Naive thymus-derived CD8-positive, alpha-beta T cell (primary cell): ENCODE measurements at places on chromosomes 6 and 20. TPM values are rescaled to one million over a fixed set of nuclear protein-coding genes. Genes with fewer than 3 reads are reported as not detected.

- DNase-seq, result no peak
- H3K4me1 ChIP-seq, result no peaks in the 10 kb centered on the region
- no peak overlapping the region for H3K4me3 ChIP-seq
These were observed 151.6 kb upstream of the KCNG1 start for GRCh38 chr20:51174536-51174935.

GRCh38 chr20:50559149-50559548, 49.0 kb downstream of the PTPN1 start:
- H3K27me3 ChIP-seq, result no peaks in the 10 kb centered on the region
- peaks cover 22% of the 10 kb centered on the region for H3K4me1 ChIP-seq
- H3K4me3 ChIP-seq, result no peak overlapping the region
- no peaks in the 10 kb centered on the region for H3K36me3 ChIP-seq

- H3K36me3 ChIP-seq, result no peaks in the 10 kb centered on the region
- no peaks in the 10 kb centered on the region for H3K27me3 ChIP-seq
These were observed 81.7 kb upstream of the RIPOR2 start for GRCh38 chr6:25017486-25017885.

GRCh38 chr6:70041411-70041810, 175.1 kb downstream of the COL19A1 start:
- H3K4me3 ChIP-seq, result no peak overlapping the region
- no peak overlapping the region for H3K27ac ChIP-seq
- H3K36me3 ChIP-seq, result no peaks in the 10 kb centered on the region
- H3K4me1 ChIP-seq, result no peaks in the 10 kb centered on the region

GRCh38 chr20:33362898-33363297, 38.4 kb downstream of the CDK5RAP1 start:
- H3K4me1 ChIP-seq, result no peaks in the 10 kb centered on the region
- no peak for DNase-seq
- H3K4me3 ChIP-seq, result no peak overlapping the region
- peaks cover 7% of the 10 kb centered on the region for H3K36me3 ChIP-seq
- H3K27me3 ChIP-seq, result no peaks in the 10 kb centered on the region

DNA sequence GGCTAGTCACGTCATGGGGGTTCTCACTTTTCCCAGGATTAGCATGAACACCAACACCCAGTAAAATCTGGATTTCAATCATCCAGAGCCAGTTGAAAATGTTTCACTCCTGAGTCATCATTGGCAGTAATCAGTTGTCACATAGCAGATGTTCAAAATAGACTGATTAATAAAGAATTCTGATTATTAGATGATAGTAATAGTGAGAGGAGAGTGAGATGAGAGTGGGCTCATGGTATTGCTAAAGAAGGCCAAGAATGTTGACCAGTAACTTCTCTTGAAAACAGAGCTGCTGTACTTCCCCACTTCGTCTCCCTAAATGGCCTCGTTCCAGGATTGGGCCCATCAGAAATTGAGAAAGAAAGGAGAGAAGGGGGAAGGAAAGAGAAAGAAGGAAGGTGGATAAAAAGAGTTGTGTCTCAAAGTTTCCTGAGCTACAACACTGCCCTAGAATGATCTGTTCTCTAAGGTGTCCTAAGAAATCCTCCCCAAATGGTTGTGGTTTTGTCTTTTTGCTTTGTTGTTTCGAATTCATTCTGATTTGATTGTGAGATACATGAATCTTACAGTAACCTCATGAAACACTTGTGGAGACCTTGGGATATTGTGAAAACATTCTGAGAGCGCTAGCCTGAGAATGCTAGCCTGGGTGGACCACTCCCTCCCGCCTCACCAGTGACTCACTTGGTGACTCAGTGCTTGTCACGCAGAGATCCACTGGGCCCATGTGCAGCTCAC, 502.2 kb upstream of the JARID2 start:
- H3K27me3 ChIP-seq, result peaks cover 16% of the 10 kb centered on the region
- H3K4me1 ChIP-seq, result peaks cover 20% of the 10 kb centered on the region
- H3K36me3 ChIP-seq, result no peaks in the 10 kb centered on the region

GRCh38 chr6:165663736-165664558, 906 bp upstream of the PDE10A start:
- H3K27me3 ChIP-seq, result peaks cover 47% of the 10 kb centered on the region
- DNase-seq, result no peak
- H3K27ac ChIP-seq, result no peak overlapping the region
- peaks cover 10% of the 10 kb centered on the region for H3K4me1 ChIP-seq
- H3K4me3 ChIP-seq, result no peak overlapping the region
- no peaks in the 10 kb centered on the region for H3K36me3 ChIP-seq

DNA sequence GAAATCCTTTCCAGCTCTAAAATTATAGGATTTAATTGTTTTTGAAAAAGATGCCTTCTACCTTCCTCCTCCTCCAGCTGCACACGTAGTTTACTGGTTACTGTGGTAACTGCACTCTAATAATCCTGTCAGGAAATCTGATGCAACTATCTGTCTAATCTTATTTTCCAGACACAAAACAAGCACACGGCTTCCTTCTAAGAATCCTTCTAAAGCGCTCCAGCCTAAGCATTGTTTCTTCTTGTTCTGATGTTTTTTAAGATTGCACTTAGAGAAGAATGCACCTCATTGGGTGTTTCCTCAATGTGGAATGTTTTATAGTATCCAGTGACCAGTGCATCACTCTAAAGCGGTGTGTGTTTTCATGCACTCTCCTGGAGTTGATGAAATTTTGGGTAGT, 63.6 kb downstream of the CARMIL1 start:
- no peak for DNase-seq
- H3K4me1 ChIP-seq, result peaks cover 5% of the 10 kb centered on the region
- no peaks in the 10 kb centered on the region for H3K27me3 ChIP-seq
- no peaks in the 10 kb centered on the region for H3K36me3 ChIP-seq
- H3K27ac ChIP-seq, result no peak overlapping the region
- H3K4me3 ChIP-seq, result no peak overlapping the region

- no peak overlapping the region for H3K27ac ChIP-seq
- no peaks in the 10 kb centered on the region for H3K4me1 ChIP-seq
- DNase-seq, result no peak
- H3K36me3 ChIP-seq, result no peaks in the 10 kb centered on the region
- no peak overlapping the region for H3K4me3 ChIP-seq
These were observed 27.7 kb downstream of the HAO1 start for GRCh38 chr20:7912551-7912950.

GRCh38 chr6:89887452-89888137, 6.7 kb upstream of the GJA10 start:
- no peak overlapping the region for H3K4me3 ChIP-seq
- H3K4me1 ChIP-seq, result no peaks in the 10 kb centered on the region
- H3K36me3 ChIP-seq, result no peaks in the 10 kb centered on the region
- DNase-seq, result no peak
- peaks cover 15% of the 10 kb centered on the region for H3K27me3 ChIP-seq

DNA sequence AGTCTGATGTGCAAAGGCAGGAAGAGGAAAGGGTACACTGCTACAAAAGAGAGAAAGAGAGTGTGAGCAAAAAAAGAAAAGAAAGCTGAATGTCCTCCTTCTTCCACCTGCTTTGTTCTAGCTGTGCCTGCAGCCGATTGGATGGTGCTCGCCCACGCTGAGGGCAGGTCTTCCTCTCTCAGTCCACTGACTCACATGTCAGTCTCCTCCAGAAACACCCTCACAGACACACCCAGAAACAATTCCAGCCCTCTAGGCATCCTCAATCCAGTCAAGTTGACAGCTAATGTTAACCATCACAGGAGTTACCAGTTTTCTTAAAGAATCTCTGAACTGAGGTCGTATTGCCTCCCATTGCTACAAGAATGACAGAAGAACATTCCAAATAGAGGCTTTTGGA, 411.9 kb upstream of the SASH1 start:
- DNase-seq, result no peak
- no peak overlapping the region for H3K27ac ChIP-seq
- H3K4me3 ChIP-seq, result no peak overlapping the region
- H3K36me3 ChIP-seq, result peaks cover 9% of the 10 kb centered on the region

GRCh38 chr6:25026723-25027122, 91.0 kb upstream of the RIPOR2 start:
- no peaks in the 10 kb centered on the region for H3K36me3 ChIP-seq
- H3K4me3 ChIP-seq, result no peak overlapping the region
- H3K27ac ChIP-seq, result peak overlapping the region; percentile 41
- DNase-seq, result no peak
- H3K4me1 ChIP-seq, result peaks cover 29% of the 10 kb centered on the region

GRCh38 chr6:37473364-37474095, 26.2 kb downstream of the CCDC167 start:
- DNase-seq, result no peak
- H3K27ac ChIP-seq, result no peak overlapping the region
- H3K4me1 ChIP-seq, result no peaks in the 10 kb centered on the region
- H3K27me3 ChIP-seq, result no peaks in the 10 kb centered on the region

- no peaks in the 10 kb centered on the region for H3K36me3 ChIP-seq
- H3K27me3 ChIP-seq, result peaks cover 11% of the 10 kb centered on the region
- peak overlapping the region; percentile 75 for H3K27ac ChIP-seq
- no peak for DNase-seq
- H3K4me3 ChIP-seq, result peak overlapping the region; percentile 86
These were observed 120.8 kb downstream of the OR2B2 start for GRCh38 chr6:27791182-27791943.

DNA sequence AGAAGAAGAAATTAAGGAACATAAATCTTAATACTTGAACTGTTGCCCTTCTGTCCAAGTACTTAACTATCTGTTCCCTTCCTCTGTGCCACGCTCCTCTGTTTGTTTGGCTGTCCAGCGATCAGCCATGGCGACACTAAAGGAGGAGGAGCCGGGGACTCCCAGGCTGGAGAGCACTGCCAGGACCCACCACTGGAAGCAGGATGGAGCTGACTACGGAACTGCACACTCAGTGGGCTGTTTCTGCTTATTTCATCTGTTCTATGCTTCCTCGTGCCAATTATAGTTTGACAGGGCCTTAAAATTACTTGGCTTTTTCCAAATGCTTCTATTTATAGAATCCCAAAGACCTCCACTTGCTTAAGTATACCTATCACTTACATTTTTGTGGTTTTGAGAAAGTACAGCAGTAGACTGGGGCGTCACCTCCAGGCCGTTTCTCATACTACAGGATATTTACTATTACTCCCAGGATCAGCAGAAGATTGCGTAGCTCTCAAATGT, 17.1 kb downstream of the IRF4 start:
- H3K27me3 ChIP-seq, result no peaks in the 10 kb centered on the region
- H3K4me3 ChIP-seq, result no peak overlapping the region
- peaks cover 15% of the 10 kb centered on the region for H3K4me1 ChIP-seq
- no peak overlapping the region for H3K27ac ChIP-seq
- no peak for DNase-seq
- peaks cover 26% of the 10 kb centered on the region for H3K36me3 ChIP-seq

GRCh38 chr20:35334311-35335101, 42.3 kb upstream of the FAM83C start:
- no peaks in the 10 kb centered on the region for H3K4me1 ChIP-seq
- H3K4me3 ChIP-seq, result no peak overlapping the region
- no peaks in the 10 kb centered on the region for H3K27me3 ChIP-seq
- H3K36me3 ChIP-seq, result no peaks in the 10 kb centered on the region
- DNase-seq, result no peak

- H3K4me3 ChIP-seq, result no peak overlapping the region
- no peaks in the 10 kb centered on the region for H3K36me3 ChIP-seq
- H3K27me3 ChIP-seq, result no peaks in the 10 kb centered on the region
- H3K4me1 ChIP-seq, result peaks cover 17% of the 10 kb centered on the region
- no peak overlapping the region for H3K27ac ChIP-seq
These were observed 20.0 kb upstream of the POU5F1 start for GRCh38 chr6:31190488-31190887.

- no peaks in the 10 kb centered on the region for H3K4me1 ChIP-seq
- H3K36me3 ChIP-seq, result no peaks in the 10 kb centered on the region
- no peak for DNase-seq
- no peak overlapping the region for H3K4me3 ChIP-seq
- no peaks in the 10 kb centered on the region for H3K27me3 ChIP-seq
- H3K27ac ChIP-seq, result no peak overlapping the region
These were observed 112.9 kb upstream of the DTNBP1 start for GRCh38 chr6:15775741-15776140.

- DNase-seq, result no peak
- H3K4me1 ChIP-seq, result no peaks in the 10 kb centered on the region
- H3K27me3 ChIP-seq, result peaks cover 3% of the 10 kb centered on the region
- H3K4me3 ChIP-seq, result no peak overlapping the region
These were observed 57.2 kb downstream of the PAX1 start for GRCh38 chr20:21762646-21763045.

DNA sequence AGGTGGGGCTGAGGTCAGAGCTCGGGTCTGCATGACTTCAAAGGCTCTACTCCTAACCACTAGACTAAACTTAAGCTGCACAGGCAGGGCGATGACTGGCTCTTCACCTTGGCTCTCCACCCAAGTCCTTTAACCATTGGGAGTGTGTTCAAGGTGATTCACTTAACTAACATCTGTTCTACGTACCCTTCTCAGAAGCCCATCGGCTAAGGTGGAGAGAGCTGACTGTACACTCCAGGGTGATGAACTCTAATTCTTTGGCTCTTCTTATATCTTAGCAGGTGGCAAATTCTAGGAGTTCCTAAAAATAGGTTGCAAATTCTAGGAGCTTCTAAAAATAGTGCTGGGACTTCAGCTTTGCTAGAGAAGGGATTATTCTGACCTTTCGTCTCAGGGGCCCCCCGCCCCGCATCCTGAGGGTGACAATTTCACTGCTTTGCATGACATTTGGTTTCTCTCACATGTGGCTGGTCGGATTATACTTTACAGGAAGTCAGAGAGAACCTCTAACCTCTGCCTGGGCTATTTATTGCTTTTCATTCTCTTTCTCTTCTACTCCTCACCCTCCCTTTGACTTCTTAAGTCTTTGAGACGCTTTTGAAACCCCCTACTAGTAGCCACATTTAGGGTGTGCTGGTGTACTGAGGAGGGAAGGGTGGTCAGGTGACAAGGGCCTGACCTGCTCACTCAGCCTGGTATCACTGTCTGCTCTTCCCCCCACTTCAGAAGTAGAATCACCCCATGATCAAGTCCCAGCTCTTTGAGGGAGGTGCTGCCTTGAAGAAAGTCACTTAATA, 55.5 kb downstream of the PRDM1 start:
- H3K4me3 ChIP-seq, result peak overlapping the region; percentile 12
- peak; percentile 51 for DNase-seq
- H3K27me3 ChIP-seq, result peaks cover 33% of the 10 kb centered on the region
- H3K36me3 ChIP-seq, result no peaks in the 10 kb centered on the region

GRCh38 chr20:1423625-1424106, 30.8 kb upstream of the FKBP1A start:
- H3K4me3 ChIP-seq, result no peak overlapping the region
- H3K27ac ChIP-seq, result no peak overlapping the region
- H3K27me3 ChIP-seq, result no peaks in the 10 kb centered on the region
- no peak for DNase-seq
- peaks cover 8% of the 10 kb centered on the region for H3K4me1 ChIP-seq

GRCh38 chr20:60123096-60123495, 164.9 kb downstream of the CDH26 start:
- H3K36me3 ChIP-seq, result no peaks in the 10 kb centered on the region
- no peak for DNase-seq
- no peaks in the 10 kb centered on the region for H3K4me1 ChIP-seq

Gene SNRNP48
- polyA plus RNA-seq, result 13.7 TPM

Gene TCFL5
- polyA plus RNA-seq, result 1.0 TPM

Gene COL10A1
- polyA plus RNA-seq, result not detected

Gene C6orf118
- polyA plus RNA-seq, result not detected

Gene SIGLEC1
- polyA plus RNA-seq, result not detected

Gene BPIFB4
- not detected for polyA plus RNA-seq

Gene HMGCLL1
- not detected for polyA plus RNA-seq

Gene SNAI1
- polyA plus RNA-seq, result 0.25 TPM

Gene FAM110A
- 9.4 TPM for polyA plus RNA-seq

Gene ZC2HC1B
- polyA plus RNA-seq, result not detected

Gene COMMD7
- 138 TPM for polyA plus RNA-seq

Gene SLC16A10
- polyA plus RNA-seq, result 27.7 TPM

Gene GLO1
- 103 TPM for polyA plus RNA-seq

Gene CST1
- polyA plus RNA-seq, result not detected

Gene WFDC5
- not detected for polyA plus RNA-seq

Gene CLDN20
- polyA plus RNA-seq, result not detected

Gene PNLDC1
- polyA plus RNA-seq, result 0.36 TPM

Gene MOCS1
- polyA plus RNA-seq, result 0.92 TPM

Gene UBD
- polyA plus RNA-seq, result not detected
